ENCODE measurements at places on chromosomes 12 and 14.

- DNase-seq = no peak
These were observed 1.4 kb upstream of the CCDC88C start for GRCh38 chr14:91419044-91419397.

GRCh38 chr14:34237677-34238076, 224.4 kb downstream of the SPTSSA start:
- no peak for DNase-seq

DNA sequence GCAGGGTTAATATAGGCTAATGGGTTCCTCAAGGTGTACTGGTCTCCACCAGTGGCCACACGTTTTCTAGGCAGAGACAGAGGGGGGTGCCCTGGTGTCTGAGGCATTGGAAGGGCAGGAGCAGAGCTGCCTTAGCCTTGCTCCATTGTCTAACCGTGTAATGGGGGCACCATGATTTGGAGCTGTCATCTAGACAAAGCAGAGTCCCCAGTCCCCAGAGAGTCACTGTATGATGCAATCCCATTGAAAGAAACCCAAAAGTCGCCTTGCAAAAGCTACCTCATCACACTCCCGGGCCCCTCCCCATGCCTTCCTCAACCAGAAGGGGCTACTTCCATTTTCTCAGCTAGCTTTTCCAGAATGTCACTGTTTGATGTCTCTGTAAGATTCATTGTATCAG, 487.1 kb downstream of the AACS start:
- no peak for DNase-seq

DNA sequence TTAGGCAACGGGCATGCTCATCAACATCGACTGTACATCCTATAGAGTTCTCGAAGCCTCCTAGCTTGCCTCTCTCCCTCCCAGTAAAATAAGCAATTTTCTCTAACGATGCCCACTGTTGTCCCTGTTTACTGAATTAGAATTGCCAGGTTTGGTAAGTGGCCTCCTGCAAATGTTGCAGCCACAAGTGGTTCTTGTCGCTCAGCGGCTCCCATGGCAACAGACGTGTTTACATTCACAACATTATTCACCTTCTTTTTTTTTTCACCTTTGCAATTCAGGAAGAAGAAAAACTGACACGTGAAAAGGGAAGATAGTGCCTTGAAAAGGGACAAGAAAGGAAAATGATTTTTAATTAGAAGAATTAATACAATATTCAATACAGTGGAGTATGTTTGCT, 100.9 kb upstream of the PKP2 start:
- DNase-seq = no peak

DNA sequence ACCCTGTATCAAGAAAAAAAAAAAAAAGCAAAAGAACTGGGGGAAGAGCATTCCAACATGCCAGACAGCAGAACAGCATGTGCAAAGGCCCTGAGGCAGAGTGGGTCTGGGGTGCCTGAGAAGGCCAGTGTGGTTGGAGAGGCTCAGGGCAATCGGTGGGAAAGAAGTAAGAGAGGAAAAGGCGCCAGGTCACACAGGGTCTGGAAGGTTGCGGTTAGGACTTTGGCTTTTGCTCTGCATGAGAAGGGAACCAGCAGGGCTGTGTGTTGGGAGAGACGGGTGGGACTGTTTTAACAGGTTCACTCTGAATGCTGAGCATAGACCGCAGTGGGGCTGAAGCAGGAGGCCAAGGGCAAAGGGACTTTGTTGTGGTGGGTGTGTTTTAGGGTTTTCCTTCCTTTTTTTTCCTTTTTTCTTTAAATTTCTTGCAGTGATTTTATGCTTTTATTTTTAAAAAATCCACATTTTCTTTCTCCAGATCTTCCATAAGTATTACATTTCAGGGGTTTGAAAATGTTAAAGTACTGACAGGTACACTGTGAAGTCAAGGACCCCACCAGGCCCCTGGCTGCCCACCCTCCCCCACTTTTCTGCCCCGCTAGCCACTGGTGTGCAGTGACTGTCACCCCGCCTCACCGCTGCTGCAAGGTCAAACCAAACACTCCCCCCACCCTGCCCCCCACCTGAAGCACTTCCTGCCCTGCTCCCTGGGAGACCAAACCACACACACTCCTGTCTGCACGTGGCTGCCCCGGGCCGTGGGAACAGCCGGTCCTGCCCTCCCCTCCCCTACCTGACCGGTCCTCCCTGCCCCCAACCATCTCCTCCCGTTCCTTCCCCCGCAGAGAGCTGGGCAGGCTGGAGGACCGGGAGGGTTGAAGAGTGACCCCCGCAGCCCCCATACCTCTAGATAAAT, 30.0 kb downstream of the DTX1 start:
- no peak for DNase-seq

DNA sequence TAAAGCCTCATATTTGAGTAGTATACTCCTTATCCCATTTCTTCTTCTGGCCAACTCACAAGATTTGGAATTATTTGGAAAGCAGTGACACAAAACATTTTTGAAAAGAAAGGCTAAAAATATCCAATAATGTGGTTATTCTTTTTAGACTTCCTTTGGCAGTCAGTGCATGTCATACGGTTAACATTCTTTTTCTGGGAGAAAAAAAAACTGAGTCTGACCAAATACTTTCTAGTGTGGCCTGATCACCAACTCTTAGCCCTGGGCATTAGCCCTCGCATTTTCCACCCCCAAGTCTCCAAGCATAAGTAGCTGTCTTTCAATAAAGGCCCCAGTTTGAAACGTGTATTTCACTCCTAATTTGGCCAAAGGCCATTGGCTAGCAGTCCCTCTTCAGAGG, 5.9 kb downstream of the RASSF3 start:
- no peak for DNase-seq

GRCh38 chr14:95065411-95065810, 91.9 kb downstream of the DICER1 start:
- no peak for DNase-seq

DNA sequence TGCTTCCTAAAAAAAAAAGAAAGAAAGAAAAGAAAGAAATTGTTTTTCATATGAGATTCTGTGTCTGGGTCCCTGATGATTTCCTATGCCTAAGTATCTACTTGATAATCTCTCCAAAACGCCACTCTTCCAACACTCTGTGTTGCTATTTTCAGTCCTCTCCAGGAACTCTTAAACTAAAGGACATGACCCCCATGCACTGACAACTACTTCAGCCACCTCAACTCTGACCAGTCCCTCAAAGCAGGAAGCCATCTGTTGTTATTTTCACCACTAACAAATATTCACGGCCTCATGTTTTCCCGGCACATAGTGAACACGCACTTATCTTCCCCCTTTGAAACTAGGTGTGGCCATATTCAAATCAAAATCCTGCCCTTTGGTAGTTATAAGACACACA, 259.3 kb downstream of the PPFIA2 start:
- DNase-seq = no peak

GRCh38 chr14:89131004-89131750, 285.9 kb downstream of the FOXN3 start:
- no peak for DNase-seq

- DNase-seq = no peak
These were observed 18.9 kb downstream of the FOS start for GRCh38 chr14:75297411-75298040.

GRCh38 chr12:69991690-69992288, 166.8 kb downstream of the MYRFL start:
- no peak for DNase-seq

DNA sequence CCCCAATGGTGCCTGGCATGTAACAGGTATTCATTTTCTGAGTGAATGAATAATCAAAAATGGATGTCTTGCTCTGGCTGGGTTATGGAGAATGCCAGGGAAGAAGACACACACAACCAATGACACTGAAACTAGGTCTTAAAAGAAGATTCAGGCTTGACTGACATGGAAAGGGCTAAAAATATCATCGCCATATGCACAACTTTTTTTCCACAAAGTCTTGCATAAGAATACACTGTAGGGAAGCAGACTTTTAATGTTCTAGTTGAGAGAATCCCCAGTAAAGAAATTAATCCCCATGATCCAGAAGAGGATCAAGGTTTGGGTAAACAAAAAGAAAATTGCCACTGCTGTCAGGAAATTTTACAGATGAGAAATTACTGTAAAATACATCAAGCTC, 116.4 kb downstream of the SLC2A13 start:
- DNase-seq = no peak

GRCh38 chr12:8698132-8698851, 501 bp downstream of the RIMKLB start:
- peak; percentile 34 for DNase-seq

- DNase-seq = peak; percentile 70
These were observed 23.3 kb downstream of the DMAC2L start for GRCh38 chr14:50335389-50335788.

DNA sequence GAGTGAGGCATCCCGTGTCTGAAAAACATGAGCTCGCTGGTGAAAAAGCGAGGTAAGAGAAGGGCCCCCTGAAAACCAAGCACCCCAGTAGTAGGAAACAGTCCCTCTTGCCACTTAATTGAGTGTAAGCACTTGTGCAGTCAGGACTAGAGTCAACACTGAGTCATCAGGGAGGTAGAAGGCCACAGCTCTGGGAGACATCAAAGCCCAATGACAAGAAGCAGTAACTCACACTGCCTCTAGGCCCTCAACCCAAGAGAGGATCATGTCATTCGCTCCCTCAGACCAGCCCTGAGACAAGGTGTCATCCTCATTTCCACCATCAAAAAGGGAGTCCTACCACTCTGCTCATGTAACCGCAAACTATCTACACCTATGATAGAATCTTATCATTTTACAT, 17.8 kb downstream of the POMT2 start:
- DNase-seq = no peak

GRCh38 chr14:90503582-90503981, 106.8 kb downstream of the CALM1 start:
- DNase-seq = no peak

DNA sequence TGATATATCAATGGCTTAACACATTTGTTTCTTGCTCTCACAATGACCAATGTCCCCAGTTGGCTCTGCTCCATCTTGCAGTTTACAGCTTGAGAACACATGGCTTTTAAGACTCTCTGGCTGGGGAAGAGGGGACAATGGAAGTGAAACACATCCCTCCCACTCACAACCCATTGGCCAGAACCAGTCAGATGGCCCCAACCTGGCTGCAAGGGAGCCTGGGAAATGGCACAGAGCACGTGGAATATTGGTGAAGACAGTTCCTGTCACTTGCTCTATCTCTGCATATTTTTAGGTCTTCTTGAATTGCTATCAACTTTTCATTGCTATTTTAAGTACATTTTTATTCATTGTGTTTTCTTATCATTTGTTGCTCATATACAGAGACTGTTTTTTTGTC, 345.4 kb downstream of the MED13L start:
- DNase-seq = no peak

DNA sequence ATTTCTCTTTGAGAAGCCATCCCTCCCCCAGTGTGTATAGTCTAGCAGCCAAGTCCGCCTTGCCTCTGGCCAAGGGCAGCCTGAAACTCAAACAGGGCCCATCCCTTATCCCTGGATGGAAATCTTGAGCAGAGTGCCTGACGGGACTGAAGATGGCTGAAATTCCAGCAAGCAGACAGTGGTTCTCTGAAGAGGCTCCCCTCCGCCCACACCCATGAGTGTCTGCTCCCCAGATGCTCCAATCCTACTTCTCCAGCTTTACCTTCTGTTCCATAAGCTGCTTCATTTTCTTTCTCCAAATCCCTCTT, 396.2 kb downstream of the NUAK1 start:
- DNase-seq = no peak

- no peak for DNase-seq
These were observed 9.2 kb upstream of the ABCD2 start for GRCh38 chr12:39628836-39629235.

DNA sequence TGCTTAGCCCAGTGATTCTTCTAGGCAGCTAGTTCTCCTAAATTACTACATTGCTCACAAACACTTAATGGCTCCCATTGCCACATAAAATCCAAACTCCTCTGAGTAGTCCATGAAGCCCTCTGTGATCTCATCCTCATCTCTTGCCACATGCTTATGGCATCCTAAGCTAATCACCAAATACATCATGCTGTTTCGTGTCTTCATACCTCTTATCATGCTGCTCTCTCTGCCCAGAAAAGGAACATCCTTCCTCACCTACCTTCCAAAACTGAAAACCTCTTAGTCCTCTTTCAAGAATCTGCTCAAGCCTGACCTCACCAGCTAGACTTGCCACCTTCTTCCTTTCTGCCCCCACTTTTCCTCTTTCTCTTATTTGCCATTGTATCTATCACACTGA, 108.5 kb downstream of the DUSP6 start:
- DNase-seq = no peak

GRCh38 chr12:29713729-29714128, 70.0 kb downstream of the TMTC1 start:
- DNase-seq = no peak

DNA sequence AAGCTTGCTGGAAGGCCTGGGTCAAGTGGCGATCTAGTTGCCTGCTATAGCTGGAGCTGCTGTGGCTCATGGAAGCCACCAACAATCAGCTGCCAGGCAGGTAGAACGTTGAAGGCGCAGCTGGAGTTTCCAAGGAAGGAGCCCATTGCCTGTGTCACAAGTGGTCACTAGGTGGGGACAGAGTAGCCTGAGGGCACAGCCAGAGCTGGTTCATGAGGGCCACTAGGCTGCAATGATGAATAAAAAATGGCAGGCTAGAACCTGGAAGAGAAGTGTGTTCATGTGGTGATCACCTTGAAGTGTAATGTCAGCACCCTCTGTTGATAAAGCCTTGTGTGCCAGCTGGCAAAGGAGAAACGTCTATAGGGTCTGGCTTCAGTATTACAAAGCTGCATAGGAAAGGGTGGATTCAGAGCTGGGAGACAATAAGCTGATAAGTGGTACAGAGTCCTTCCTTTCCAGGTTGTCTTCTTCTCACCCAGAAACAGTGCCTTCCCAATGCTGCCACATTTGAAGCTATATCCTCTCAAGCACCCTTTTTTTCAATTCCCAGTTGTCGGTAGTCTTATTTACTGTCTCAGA, 165.8 kb downstream of the EMP1 start:
- DNase-seq = peak; percentile 71

DNA sequence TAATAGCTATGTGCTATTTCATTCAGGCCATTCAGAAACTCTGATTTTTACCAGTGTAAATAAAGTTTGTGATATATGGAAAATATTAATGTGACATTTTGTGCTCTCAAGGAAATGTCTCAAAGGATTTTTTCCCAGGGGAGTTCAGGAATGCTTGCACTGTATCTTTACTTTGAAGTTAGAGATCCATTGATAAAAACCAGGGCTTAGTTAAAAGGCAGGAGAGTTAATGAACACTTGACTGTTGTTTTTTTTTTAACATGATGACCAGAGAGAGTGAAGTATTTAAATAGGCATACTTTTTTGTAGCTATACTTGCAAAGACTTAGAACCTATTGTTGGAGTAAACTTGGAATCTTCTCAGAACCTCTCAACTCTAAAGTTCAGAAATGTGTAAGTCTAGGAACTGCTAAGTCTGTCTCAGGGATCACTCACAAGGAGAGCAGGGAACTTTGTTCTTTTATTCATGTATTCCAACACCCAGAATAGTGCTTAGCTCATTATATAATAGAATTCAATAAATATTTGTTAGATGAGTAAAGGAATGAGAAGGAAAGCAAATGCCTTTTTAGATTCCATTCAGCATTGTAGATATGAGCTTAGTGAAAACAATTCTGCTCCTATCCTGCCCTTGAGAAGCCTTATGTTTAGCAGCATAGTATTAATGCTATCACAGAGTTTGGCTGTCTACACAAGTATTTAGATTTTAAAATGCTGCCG, 117.5 kb downstream of the DAAM1 start:
- DNase-seq = no peak

Measured in HEK293T (cell line).